ENCODE measurements at places on chromosomes 2 and 18.
A peak's percentile ranks its signal among the peaks of the same experiment; 100 is the strongest.

GRCh38 chr2:161898633-161899032, 175.4 kb downstream of the DPP4 start:
- no peak for DNase-seq

DNA sequence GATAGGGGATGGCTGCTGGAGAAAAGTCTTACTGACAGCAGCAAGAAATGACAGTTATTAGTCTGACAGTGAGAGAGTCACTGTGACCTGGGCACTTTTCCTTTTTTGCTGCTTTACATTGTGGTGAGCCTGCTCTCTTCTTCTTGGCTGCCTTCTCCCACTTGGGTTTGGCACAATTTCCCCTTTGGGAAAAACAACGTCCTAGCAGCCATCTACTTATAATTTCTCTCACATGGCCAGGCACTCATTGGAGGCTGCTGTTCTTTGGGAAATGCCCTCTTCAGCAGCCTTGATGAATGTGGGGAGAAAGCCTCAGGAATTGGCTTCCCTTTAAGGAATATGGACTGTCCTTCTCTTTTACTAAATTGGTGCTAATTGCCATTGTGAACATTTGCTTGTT, 60.4 kb upstream of the SLC1A4 start:
- DNase-seq, result no peak

- DNase-seq, result no peak
Measured at GRCh38 chr18:2978208-2978607, 34.7 kb downstream of the LPIN2 start.

DNA sequence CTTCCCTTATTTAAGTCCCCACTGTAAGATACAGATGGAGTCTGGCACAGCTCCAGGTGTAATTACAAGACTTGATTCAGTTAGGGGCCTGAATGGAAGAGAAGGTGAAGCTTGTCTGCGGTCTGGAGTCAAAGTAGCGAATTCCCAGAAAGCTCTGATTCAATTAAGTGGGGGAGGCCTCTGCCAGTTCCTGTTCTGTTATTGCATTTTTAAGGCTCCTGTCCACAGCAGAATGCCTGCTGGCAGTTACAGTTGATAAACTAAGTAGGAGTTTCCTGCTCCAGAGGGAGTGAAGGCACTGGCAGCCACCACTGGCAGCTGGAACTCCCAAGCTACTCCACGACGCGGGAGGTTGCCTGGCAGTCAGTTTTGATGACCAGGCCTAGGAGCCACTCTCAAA, 181.1 kb downstream of the SOCS6 start:
- DNase-seq, result no peak

- DNase-seq, result peak; percentile 25
Measured at GRCh38 chr18:75247611-75248421, 37.2 kb downstream of the TSHZ1 start.

GRCh38 chr2:150178591-150178990, 308.9 kb downstream of the RND3 start:
- no peak for DNase-seq

Data from HS-5 (cell line).